ENCODE measurements at places on chromosomes 6 and 20.

DNA sequence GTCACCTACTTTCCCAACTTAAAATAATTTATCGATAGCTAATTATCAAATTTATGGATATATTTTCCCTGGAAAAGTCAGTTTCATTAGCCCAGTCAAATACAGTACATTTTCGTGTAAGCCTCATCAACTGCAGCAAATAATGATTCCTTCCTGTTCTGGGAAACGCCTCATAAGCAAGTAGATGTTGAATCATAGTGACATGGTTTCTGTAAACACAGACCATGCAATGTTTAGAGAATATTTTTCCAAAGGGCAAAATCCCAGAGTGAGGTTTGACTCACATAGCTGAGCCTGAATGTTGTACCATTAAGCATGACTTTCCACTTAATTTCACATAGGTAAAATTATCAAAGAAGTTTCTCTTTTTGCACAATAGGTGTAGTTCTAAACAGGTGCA lies 16.7 kb upstream of the VNN1 start:
- no peak for DNase-seq

GRCh38 chr6:8065519-8065911 lies 1.3 kb upstream of the BLOC1S5 start:
- DNase-seq, result no peak

DNA sequence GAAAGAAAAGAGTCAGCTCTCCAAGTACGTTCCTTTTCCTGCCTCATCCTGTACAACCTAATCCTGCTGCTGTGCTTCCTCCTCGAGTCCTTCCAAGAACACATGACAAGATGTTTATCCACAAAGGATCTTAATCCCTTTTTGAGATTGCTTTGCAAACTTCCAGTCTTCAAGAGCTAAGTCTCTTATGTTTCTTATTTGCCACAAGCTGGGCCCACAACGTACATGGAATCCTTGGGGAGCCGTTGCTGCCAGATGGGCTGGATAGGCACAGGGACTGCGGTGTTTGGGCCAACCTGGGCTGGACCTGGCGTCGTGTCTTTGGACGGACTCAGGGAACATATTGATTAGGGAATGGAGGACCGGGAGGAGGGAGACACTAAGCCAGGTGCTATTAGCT lies 79.7 kb upstream of the AFDN start:
- no peak for DNase-seq

DNA sequence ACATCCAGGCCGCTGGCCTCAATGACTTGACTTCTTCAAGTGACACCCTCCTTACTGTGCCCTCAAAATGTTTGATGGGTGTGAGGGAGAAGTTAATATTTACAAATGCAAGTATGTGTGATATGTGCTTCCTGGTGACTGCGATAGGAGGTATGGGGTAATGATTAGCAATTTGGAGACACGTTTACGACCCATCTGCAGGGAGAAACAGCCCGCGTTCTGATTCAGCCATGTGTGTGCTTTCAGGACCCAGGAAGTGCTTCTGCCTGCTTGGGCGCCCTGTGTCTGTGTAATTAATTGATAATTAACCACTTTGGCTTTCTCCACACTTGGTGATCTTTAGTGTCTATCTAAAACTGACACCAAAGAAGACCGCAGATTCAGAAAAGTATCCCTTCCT lies 25.0 kb downstream of the SIRPA start:
- DNase-seq, result no peak

DNA sequence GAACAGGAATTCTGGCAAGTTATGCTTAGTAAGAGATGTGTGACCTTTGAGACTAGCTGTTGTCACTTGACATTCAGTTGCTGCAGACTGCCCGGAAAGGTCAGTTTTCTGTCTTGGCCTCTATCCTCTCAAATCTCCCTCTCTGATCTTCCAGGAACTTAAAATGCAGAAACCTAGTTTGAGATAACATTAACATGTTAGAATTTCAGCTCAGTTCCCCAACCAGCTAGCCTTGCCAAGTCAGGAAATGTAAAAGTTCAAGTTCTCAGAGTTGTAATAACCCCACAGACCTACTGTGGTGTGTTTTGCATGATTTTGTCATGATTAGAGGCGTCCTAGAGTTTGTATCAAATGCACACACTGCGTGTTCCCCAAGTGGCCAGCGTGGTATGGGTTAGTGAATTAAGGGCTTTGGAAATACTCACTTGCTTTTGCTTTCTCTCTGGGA lies 46.6 kb downstream of the DUSP22 start:
- DNase-seq, result no peak

DNA sequence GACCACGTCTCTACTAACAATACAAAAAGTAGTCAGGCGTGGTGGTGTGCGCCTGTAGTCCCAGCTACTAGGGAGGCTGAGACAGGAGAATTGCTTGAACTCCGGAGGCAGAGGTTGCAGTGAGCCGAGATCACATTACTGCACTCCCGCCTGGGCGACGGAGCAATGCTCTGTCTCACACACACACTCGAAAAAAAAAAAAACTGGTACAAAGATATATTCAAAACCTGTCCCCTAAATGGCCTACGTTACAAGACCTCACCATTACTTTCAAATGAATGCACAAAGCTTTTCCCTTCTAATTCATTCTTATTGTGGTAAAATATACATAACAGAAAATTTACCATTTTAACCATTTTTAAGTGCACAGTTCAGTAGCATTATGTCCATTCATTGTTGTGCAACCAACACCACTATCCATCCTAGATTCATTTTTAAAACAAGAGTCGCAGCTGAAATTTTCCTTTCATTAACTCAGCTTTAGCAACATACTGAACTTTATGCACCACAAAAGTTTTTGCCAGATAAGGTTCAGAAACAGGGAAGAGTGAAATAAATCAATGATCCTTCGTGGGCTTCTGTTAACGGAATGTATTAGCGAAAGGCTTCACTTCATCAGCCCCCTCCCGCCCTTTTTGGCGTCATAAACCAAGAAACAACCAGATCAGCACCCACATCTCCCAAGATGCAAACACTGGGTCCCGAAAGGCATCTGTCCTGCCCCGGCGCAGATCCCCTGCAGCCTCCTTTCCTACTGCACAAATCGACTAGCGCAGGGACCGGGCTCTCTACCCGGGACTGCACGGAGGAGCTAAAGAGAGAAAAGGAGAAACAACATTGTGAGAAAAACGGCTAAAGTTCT lies 825 bp upstream of the FAM135A start:
- no peak for DNase-seq

DNA sequence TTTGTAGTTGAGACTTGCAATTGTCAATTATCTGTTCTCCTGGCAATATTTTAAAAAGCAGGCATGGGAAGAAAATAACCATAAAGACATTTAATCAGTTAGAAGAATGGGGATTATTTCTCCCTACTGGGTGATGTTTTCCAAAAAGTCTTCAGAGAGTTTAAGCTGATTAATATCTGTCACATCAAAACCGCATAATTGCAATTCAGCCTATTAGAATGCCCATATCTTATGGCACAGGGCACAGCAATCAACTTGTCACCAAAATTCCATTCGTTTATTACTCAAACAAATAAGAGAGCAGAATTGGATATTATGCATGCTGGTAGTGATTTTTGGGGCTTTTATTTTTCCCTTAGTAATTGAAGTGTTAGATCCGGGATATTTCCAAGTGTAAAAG lies 218.7 kb downstream of the RNF144B start:
- no peak for DNase-seq

- no peak for DNase-seq
Observed at GRCh38 chr6:159913862-159914564, 23.2 kb downstream of the MAS1 start.

DNA sequence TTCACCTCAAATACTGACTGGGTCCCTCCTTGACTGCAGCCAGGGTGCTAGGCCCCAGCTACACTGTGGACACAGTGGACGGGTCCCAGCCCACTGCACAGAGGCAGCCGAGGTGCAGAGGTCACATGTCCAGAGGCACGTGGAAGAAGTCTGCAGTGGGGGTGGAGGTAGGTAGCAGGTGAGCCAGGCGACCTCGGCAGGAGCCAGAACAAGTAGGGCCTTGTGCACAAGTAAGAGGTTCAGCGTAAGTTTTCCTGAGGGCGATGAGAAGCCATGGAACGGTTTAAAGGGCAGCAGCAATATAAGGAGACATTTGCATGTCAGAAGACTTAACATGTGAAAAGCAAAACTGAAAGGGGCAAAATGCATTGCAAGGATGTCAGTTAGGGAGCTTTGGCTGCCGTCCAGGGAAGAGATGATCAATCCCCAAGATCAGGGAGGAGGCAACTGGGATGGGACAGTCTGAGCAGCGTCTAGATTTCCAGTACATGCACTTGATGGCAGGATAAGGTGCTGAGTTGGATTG lies 49.7 kb upstream of the SNX9 start:
- DNase-seq, result no peak

DNA sequence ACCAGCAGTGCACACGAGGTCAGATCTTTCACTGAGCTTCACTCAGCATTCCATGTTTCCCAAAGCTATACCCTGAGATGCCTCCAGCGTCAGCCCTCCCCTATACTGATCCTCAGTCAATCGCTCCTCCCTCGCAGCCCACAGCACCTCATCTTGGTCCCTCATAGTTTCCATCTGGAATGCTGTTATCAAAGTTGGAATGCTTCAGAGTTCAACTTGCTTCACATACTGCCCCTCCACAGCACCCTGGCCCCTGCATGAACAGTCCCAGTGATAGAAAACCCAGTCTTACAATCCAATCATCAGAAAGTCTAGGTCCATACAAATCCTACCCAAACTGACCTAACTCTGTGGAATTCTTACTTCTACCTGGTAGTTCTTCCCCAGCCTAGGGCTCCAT lies 20.0 kb downstream of the SPAG4 start:
- no peak for DNase-seq

GRCh38 chr20:37395921-37396415 lies 50.0 kb downstream of the SRC start:
- DNase-seq, result no peak

DNA sequence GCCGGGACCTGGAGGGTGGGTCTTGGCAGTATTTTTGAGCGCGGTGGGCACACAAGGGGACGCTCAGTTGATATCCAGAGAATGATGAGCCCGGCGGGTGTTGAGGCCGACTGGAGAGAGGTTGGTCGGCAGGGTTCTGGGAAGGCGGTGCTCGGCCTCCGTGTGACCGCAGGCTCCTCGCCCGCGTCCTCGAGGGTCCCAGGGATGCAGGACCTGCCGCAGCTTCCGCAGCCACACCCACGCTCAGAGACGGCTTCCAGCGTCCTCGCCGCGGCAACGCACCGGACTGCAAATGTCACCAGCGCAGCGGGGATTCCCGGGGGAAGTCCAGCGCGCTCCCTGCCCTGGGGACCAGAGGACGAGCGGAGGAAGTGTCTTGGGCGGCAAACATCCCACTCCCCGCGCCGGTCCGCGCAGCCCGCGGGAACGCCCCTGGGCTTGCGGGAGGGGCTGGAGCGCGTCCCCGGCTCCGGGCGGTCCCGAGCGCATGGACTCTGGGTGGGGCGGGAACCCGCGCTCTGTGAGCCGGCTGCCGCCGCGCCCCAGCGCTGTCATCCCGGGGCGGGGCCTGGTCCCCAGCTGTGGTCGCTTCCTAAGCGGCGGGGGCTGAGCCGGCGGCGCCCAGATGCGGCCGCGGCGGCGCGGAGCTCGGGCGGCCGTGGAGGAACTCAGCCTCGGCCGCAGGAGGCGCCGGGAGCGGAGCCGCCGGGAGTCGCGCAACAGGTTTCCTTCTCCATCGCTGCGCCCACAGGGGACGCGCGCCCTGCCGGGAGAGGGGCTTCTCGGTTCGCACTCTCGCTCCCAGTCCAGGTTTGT lies at the start of gene STX11:
STX11 (plus strand) TSS at position 624 of the 816 bp plus-strand sequence. CDS start 36,111 bp downstream, outside the sequence.
- DNase-seq, result peak; percentile 41

- no peak for DNase-seq
Observed at GRCh38 chr6:166330612-166331011, 11.7 kb downstream of the SFT2D1 start.

- no peak for DNase-seq
Observed at GRCh38 chr6:157521362-157522335, 140.7 kb downstream of the ZDHHC14 start.

GRCh38 chr6:24554474-24554873 lies 59.7 kb downstream of the ALDH5A1 start:
- DNase-seq, result no peak

Data from T follicular helper cell (primary cell).